ENCODE measurements at places on chromosomes 2 and 18.

DNA sequence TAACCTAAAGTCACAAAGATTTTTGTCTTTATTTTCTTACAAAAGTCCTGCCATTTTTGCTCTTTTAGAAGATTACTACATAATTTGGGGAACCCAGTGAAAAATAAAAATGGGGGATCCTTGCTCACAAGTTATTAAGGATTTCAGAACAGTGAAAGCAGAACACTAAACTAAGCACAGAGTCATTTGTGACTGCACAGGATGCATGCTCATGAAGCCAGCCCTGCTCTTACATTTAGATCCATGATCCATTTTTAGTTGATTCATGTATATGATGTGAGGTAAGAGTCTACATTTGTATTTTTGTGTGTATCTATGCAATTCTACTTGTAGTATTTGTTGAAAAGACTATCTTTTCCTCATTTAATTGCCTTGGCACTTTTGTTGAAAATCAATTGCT, 21.8 kb downstream of the SP140L start:
- no peak for DNase-seq

- DNase-seq: no peak
These were observed 374.6 kb downstream of the IRS1 start for GRCh38 chr2:226424971-226425370.

- DNase-seq: no peak
These were observed 185.9 kb upstream of the CCDC150 start for GRCh38 chr2:196453613-196454047.

- DNase-seq: no peak
These were observed 34.4 kb downstream of the CD28 start for GRCh38 chr2:203740871-203741281.

GRCh38 chr2:71125506-71126294, 4.3 kb downstream of the MCEE start:
- no peak for DNase-seq

DNA sequence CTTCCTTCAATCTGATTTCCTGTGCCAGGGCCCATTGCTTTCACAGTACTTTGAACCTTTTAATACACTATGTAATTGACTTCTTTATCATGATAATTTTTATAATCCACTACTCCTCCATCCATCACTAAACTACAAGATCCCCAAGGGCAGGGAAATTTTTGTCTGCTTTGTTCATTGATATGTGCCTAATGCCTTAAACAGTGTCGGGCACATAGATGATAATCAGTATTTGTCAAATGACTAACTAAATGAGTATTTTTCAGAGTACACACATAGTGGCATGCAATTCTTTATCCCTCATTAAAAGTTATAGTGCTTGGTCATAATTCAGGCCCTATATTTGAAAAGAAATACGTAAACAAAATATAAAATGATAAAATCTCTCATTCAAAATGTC, 5.3 kb upstream of the STAMBP start:
- DNase-seq: no peak

Data from stimulated activated CD8-positive, alpha-beta memory T cell treated with anti-CD3 and anti-CD28 coated beads, Interleukin-15, amount 100 ng/mL, for 24 hours (primary cell).